ENCODE measurements at places on chromosomes 2 and 18. TPM values are rescaled to one million over a fixed set of nuclear protein-coding genes. Genes with fewer than 3 reads are reported as not detected.
A peak's percentile ranks its signal among the peaks of the same experiment; 100 is the strongest.

Gene IL36B
- total RNA-seq: not detected

DNA sequence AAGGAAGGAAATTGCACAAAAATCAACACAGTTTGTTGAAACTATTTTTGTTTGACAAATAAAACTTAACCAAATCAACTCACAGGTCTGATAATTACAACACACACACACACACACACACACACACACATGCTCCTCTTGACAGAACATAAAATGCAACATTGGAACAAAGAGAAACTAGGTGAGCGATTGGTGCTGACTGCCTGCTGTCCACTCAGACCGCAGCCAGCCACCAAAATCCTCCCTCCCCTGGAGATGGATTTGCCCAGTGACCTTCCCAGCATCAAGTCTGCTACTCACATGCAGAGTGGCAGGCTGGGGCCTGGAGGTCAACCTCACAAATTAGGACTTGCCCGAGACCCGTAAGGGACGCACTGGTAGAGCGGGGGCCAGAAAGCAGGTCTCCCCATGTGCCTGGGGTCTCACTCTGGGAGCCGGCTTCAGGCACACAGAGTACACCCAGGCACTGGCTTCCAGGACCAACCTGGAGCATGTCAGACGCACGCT is 61.4 kb downstream of the DIPK1C start:
- DNase-seq: no peak

Gene ZNF804A
- not detected for total RNA-seq

Gene DSG4
- total RNA-seq: not detected

Gene CHRND
- total RNA-seq: not detected

- no peak for DNase-seq
These were observed 43.1 kb downstream of the CPO start for GRCh38 chr2:206982360-206982955.

DNA sequence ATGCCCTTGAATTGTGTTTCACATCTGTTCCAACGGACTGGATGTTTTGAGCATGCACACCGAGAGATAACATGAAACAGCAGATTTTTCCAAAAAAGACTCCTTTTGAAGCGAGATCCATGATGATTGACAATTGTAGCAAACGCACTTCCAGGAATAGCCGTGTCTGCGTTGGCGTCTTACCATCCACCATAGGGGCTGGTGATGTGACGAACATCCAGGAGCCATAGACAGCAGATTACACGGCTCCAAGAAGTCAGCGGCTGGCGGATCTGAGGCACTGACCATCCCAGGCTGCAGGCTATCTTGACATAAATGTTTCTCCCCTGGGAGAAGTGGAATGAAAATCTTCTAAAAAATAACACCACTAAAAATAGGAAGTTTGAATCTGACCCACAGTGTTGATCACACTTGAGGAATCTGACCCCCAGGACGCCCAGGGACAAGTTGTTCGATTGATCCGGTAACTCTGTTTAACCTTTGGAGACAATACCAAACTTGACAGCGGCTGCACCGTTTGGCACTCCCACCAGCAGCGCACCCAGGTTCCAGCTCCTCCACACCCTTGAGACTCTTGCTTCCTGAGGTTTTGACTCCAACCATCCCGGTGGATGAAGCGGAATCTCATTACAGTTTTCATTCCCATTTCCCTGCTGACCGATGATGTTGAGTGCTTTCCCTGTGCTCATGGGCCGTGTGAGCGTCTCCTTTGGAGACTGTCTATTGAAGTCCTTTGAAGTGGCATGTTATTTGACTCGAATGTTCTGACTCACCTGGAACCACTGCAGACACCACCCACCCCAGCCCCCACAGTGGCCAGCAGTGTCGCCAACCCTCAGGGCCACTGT is 140.0 kb upstream of the GPC1 start:
- no peak for DNase-seq

GRCh38 chr2:104872866-104873688 is 19.2 kb downstream of the POU3F3 start:
- peak; percentile 67 for DNase-seq

Gene TM4SF20
- 12.6 TPM for total RNA-seq

Gene GMPPA
- total RNA-seq: 52.6 TPM

GRCh38 chr2:227267410-227268115 is 57.5 kb upstream of the MFF start:
- no peak for DNase-seq

Gene TMEM163
- total RNA-seq: 0.41 TPM

Gene HOXD10
- total RNA-seq: 1.8 TPM

DNA sequence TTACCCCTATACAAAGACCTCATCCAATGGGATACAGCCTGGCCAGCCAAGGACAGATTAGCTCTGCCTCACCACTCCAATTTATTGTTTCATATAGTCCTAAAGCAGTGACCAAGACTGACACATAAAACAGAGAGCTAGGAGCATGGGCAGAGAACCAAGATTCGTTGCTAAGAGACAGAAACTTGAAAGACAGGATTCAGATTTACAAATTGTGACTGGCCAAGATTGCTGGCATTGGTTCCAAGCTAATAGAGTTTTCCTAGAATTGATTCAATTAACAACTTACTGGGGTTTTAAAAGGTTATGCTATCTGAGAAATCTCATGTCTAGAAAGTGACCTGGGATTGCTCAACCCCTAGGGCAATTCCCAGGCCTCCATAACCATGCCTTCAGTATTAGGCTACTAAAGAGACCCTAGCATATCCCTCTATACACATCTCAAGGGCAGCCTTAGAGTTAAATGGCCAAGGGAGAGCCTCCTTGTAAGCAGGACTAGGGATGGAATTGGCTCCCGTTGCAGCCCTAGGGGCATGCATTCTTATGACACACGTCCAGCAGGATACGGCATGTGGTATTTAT is 75.6 kb downstream of the ICOS start:
- no peak for DNase-seq

DNA sequence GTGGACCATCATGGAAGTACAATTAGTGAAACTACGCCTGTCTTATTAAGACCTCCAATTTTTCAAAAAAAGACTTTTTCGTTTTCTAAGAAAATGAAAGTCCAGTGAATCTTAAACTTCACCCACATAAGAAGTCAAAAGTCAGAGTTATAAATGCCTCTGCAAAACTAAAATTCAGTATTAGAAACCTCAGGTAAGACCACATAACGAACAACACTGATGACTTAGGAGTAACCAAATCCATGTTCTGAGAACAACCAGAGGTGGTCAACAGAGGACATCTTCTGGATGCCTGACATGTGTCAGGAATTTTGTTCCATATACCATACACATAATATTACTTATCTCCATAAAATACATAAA is 62.4 kb downstream of the RPL31 start:
- DNase-seq: no peak

- DNase-seq: no peak
These were observed 649.4 kb downstream of the TDRD15 start for GRCh38 chr2:21773168-21773567.

GRCh38 chr2:96347395-96347794 is 11.8 kb downstream of the NCAPH start:
- DNase-seq: no peak

- no peak for DNase-seq
These were observed 87.6 kb downstream of the C2orf74 start for GRCh38 chr2:61249521-61250071.

DNA sequence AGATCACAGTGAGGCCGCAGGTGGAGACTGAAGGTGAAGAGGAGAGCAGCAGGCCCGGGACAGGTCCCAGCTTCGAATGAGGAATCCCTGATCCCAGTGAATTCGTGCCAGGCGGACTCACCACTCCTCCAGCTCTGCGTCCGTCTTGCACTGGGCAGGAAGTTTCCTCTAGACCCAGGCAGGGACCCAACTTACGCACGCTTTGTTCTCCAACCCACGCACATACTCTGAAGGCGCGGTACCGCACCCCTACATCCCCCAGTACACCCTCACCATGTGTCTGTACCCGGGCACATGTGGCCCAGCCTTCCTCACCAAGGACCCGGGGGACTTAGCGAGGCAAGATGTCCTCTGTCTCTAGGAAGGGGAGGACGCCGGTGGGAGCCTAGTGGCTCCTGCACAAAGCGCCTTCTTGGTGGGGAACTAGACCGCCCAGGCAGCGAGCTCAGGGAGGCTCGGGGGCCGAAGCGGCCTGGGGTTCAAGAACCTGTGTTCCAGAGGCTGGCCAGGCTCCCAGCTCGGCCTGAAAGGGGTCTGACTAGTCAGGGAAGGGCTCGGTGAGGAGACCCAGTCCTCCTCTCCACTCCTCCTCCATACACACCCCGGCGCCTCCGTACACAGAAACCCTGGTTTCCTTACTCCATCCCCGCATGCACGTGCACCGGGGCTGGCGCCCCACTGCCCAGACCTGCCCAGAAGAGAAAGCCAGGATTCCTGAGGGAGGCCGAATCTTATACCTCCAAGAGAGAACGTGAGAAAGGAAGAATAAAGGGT is 38.3 kb upstream of the ATP6V1B1 start:
- no peak for DNase-seq

Gene GCG
- total RNA-seq: 43.9 TPM

Gene LRRC30
- total RNA-seq: not detected

DNA sequence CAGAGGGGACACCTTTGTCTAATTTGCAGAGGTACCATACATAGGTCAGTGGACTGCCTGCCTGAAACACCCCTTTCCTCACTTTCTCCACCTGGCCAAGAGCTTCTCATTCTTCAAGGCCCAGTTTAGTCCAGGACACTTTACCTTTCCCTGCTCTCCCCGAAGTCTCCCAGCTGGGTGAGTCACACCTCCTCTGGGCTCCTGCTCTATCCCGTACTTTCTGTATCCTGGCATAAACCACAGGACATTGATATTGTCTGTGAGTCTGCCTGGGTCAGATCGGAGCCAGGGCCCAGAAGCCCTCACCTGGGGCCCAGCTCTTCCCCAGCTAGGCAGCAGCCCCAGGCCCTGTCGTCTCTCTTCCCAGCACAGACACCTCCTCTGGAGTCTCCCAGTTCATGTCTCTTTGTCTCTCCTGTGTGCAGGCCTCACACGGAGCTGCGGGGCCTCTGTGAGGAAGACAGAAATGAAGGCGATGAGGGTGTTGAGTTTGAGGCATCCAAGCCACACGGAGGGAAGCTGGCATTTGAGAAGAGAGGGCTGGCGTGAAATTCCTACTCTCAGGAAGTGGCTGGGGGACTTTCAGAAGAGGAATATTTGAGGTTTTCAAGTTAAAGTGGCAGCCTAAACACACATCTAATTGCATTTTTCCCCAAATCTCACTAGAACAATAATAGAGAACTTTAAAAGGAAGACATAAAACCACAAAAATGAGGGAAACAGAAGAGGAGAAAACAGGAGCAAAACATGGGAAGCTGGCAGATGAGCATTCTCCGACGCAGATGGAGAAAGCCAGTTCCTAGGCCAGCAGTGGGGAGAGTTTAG is 79.6 kb upstream of the LAPTM4A start:
- DNase-seq: no peak

DNA sequence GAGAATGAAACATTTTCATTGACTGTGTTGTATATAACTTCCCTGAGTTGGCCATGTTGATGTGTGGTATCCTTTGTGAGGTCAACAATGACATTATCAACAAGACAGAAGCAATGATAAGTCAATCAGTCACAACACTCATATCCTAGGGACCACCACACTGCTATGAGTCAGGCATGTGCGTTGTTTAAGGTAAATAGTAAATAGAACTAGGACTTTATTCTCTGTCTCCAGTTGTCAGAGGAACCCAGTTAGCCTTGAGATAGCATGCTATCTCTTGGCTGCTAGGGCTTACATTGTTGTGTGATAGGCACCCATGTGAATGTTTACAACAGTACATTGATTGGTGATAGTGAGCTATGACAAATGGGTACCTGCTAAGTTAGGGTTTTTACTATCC is 37.3 kb downstream of the GPD2 start:
- DNase-seq: no peak

- DNase-seq: peak; percentile 9
These were observed 57.2 kb downstream of the NGEF start for GRCh38 chr2:232955856-232956255.

DNA sequence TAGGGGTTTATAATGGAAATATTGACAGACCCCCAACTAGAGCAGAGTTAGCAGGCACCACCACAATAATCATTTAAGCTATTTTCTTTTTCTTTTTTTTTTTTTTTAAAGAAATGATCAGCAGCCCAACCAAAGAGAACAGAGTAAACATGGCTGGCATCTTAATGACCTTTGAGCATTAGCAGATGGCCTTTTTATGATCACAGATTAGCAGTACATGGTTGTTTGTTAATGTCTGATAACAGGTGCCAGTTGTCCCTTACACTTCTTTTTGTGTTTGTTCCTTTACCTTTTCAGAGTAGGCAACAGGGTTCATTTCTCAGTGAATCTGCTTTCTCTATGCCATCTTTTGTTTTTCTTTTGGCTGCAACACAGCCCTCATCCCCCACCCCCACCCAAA is 747.0 kb downstream of the BCL11A start:
- no peak for DNase-seq

DNA sequence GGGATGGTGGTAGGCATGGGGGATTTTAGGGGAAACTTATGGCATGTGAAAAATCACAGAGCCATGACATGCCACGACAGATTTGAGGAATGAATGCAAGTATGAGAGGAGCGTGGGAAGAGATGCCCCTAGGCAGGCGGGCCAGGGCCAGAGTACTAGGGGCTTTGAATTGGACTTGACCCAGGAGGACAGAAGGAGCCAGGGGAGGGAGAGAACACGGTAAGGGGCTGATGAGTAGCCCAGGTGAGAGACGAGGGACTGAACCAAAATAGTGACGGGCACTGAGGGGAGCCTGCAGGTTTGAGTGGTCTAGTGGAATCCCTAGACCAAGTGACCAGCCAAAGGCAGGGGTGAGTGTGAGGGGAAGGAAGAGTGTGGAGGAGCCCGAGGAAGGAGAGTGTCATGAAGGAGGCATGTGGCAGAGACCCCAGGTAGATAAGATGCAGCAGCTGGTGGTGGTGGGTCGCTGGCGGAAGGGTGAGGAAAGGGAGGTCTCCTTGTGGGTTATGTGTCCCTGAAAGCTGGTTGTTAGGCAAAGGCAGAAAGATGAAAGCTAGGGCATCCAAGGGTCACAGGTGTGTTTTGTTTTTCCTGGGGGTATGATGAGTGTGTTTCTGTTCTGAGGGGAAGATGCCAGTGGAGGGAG is 48.7 kb downstream of the ZBTB7C start:
- DNase-seq: no peak

DNA sequence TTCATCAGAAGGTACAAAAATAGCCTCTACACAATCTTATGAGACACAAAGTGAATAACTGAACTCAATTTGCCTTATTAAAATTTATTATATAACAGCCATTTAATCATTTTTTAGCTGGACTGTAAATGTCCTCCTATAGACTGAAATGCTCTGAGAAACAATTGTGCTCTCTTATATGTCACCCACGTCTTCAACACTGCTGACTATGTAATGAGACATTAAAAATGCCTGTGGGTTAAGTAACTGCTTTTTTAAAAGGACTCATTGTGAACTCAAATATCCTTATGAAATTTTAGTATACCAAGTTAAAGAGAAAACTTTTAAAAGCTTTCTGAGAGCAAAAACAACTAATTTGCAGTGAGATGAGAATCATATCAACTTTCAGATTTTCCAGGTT is 10.4 kb upstream of the GALNT1 start:
- no peak for DNase-seq

Gene ALPG
- total RNA-seq: 0.61 TPM

- no peak for DNase-seq
These were observed 84.7 kb upstream of the PKDCC start for GRCh38 chr2:41962922-41963622.

Gene EFHD1
- 2.2 TPM for total RNA-seq

GRCh38 chr2:127909019-127909418 is 23.3 kb upstream of the AMMECR1L start:
- no peak for DNase-seq

All from mucosa of descending colon (tissue), 3 donors.